ENCODE measurements at places on chromosomes 13 and 19. TPM values are rescaled to one million over a fixed set of nuclear protein-coding genes. Genes with fewer than 3 reads are reported as not detected.

GRCh38 chr19:29965492-29965891 is 23.5 kb downstream of the URI1 start:
- no peak for DNase-seq

- DNase-seq = no peak
Measured at GRCh38 chr13:109738298-109738746, 48.1 kb downstream of the IRS2 start.

- no peak for DNase-seq
Measured at GRCh38 chr13:88862095-88862620, 1191.0 kb downstream of the SLITRK5 start.

- DNase-seq = no peak
Measured at GRCh38 chr19:50002386-50002960, 22.7 kb downstream of the VRK3 start.

DNA sequence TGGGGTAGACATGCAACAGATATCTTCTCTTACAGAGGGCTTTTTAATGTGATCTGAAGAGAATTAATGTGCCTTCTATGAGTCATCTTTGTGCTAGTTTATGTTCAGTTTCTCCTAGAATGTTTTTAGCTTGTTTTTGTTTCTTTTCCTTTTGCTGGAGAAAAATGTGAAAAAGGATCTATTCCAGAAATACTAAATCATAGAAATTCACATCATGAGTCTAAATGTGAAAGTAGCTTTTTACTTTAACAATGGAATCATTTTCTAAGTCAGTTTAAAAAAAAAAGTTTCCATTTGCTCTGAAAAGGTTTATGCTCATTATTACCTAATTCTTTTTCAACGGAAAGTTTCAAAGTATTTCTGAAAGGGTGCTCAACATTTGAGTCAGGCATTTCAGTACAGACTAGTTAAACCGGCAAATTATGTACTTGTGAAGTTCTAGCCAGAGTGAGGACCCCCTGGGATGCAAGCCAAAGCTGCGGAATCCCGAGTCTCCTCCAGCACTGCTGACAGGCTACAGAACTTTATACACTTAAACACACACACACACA is 72.9 kb downstream of the SPATA13 start:
- DNase-seq = peak; percentile 56

- DNase-seq = no peak
Measured at GRCh38 chr13:20128459-20128931, 32.4 kb downstream of the GJA3 start.

GRCh38 chr19:58582985-58583384 is 9.8 kb upstream of the MZF1 start:
- no peak for DNase-seq

DNA sequence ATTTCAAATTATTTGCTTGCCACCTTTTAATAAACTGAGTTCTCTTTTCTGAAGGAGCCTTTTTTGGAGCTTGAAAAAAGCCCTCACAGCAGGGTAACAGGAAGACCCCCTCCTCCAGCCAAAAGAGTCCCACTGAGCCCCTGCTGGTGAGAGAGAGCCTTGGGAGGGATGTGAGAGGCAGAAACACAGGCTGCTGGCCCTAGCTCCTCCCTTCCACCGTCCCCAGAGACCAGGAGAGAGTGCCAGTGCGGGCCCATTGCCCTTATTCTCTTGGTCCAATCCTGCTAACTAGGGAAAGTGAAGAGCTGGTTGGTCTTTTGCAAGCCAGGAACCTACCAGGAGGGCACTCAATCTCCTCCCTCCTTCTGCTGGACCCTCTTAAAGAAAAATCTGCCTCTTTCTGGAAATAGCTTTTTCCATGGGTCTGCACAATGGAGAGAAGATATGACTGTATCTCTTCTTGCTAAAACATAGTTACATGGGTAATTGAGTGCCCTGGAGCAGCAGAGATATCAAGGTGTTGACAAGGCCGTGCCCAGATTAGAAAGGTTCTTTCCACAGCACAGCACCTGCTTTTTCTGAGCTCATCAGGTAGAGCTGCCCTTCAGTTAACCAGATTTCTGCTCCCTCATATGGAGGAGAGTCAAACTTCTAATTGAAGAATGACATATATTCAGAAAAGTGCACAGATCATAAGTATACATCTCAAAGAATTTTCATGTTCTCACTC is 113.9 kb downstream of the LRCH1 start:
- no peak for DNase-seq

DNA sequence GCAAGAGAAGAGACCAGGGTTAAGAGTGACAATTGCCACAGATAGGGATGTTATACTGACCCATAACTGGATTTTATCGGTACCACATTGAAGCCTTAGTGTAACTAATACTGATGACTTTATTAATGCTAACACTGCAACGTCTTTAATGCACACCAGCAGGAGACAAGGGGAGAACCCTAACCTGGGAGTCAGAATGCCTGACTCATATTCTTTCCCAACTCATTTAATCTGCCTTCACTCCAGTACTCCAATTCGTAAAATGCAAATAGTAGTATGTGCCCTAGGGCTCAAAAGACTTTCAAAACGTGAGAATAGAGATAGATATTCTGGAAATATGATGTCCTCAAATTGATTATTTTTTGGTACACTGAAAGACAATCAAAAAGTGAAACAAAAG is 62.4 kb downstream of the GPC6 start:
- no peak for DNase-seq

The CGB1 gene
- not detected for polyA plus RNA-seq

The OR7C1 gene
- 0.18 TPM for polyA plus RNA-seq

The ARHGEF7 gene
- polyA plus RNA-seq = 86.2 TPM

The RPS16 gene
- 2,118 TPM for polyA plus RNA-seq

The ZSCAN4 gene
- polyA plus RNA-seq = not detected

The NCAN gene
- polyA plus RNA-seq = 0.06 TPM

The IL11 gene
- polyA plus RNA-seq = 0.25 TPM

The OLFM2 gene
- polyA plus RNA-seq = 30.2 TPM

The DOCK9 gene
- 97.1 TPM for polyA plus RNA-seq

The AMER2 gene
- polyA plus RNA-seq = 0.04 TPM

The ZNF20 gene
- 2.7 TPM for polyA plus RNA-seq

The ANGPTL4 gene
- 3.6 TPM for polyA plus RNA-seq

The PRSS57 gene
- polyA plus RNA-seq = 0.32 TPM

Measured in hindlimb muscle (tissue), 1 donor.